ENCODE measurements at places on chromosomes 2 and 18.

DNA sequence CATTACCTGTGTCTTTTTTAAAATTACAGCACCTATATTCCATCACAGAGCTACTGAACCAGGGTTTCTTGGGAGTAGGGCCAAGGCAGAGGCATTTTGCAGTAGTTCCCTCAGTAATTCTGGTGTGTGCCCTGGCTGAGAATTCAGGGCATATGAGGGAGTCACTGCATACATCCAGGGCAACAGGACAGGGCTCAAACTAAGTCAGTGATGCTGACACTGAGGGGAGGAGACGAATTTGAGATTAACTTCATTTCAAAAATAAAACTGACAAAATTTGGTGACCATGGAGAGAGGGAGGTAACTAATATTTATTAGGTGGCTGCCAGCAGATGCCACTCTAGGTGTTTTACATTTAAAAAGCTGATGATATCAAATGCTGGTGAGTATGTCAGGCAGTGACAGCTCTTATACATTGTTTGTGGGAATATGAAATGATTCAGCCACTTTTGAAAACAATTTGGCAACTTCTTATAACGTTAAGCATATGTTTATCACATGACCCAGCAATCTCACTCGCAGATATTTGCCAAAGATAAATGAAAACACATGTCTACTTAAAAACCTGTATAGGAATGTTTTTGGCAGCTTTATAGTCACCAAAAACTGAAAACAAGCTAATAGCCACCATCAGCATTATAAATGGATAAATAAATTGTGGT, 20.3 kb downstream of the STRADB start:
- DNase-seq = no peak

GRCh38 chr2:223578846-223579245, 23.3 kb downstream of the SCG2 start:
- no peak for DNase-seq

DNA sequence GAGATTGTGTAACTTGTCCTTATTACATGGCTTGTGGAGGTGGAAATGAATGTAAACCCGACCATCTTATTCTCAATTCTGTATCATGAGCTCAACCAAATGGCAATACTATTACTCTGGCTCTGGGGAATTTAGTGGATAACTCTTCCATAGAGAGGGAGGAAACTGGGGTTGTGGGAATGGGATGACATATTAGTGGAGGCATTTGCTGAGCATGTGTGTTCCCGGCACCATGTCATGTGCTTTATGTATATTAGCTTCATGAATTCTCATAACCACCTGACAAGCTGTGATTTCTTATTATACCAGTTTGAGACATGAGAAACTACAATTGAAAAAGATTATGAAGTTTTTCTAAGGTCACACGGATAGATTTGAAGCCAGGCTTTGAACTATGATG, 112.8 kb upstream of the TMEFF2 start:
- no peak for DNase-seq

GRCh38 chr18:21049306-21049705, 62.3 kb downstream of the ROCK1 start:
- DNase-seq = no peak

GRCh38 chr2:120203251-120204021, 19.8 kb downstream of the TMEM185B start:
- DNase-seq = no peak

- DNase-seq = no peak
Measured at GRCh38 chr2:16093639-16094529, 153.5 kb downstream of the MYCN start.

GRCh38 chr18:261398-262073, 6.3 kb downstream of the THOC1 start:
- DNase-seq = no peak

DNA sequence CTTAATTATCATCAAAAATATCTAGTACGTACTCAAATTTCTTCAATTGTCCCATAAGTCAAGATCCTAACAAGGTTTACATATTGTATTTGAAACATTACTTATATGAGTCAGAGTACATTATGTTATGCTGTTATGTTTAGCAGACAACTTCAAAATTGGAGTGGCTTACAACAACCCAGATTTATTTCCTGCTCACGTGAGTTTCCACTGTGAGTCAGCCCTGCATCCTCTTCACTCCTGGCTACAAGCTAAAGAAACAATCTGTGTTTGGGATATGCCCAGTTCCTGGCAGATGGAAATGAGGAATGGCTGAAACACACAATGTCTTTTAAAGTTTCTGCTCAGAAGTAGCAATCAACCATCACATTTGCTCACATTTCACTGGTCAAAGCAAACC, 31.5 kb upstream of the TANC1 start:
- DNase-seq = no peak

DNA sequence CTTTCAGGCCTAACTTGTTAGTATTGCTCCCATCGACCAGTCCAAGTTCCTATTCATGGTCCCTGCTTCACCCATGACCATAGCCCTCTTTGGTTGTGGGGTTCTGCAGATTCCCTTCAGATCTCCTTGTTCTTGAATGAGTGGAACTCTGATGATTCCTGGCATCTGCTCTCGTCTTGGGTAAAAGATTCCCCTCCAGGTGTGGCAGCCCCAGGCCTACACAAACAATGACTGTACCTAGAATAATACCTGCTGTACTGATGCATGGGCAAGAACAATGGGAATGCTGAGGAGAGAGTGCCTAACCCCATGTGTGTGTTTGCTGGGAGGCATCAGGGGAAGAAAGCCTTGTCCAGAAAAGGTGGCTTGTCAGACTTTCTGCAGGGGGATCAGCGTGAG, 39.2 kb upstream of the MRPL19 start:
- DNase-seq = no peak

DNA sequence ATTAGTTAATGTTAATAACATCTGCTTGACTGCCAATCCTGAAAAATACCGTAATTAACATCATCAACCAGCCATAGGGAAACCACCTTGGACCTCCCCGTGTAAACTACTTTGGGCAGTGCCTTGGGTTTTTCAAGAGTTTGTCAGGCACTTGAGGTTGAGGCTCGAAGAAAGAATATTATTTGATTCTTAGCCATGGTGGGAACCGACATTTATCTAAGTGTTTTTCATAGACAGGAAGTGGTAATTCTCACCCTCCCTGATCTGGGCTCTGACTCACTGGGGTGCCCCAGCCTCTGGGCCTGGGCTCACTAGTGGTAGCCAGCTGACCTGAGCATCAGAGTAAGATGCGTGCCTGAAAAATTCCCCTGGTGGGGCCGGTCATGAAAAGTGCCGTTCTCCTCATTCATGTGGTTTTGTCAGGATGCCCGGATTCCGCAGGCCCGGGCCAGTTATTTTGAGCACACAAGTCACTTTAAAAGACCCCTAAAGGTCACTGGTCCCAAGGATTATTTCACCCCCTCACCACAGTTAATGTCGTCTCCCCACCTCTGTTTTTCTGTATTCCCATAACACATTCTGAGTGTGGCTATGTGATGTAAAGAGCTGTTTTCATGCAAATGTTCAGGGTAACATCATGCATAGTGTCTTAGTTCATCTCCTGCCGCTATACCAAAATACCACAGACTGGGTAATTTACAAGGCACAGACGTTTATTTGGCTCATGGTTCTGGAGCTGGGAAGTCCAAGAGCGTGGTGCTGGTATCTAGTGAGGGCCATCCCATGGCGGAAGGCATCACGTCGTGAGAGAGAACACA, 21.6 kb upstream of the SPATA3 start:
- peak; percentile 12 for DNase-seq

DNA sequence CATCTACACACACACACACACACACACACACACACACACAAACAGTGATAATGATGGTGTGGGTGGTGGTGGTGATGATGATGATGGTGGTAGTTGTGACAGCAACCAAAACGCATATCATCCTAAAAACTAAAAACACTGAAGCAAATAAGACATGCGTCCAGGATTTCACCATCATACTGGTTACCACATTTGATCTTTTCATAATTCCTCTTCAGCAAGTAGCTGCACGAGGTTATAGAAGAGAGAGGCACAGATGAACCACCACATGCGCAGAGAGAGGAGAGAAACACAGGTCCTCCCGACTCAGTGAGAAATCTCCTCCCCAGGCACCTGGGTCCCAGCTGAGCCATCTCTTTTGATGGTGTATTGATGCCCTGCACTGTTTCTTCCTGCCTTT, 393.3 kb downstream of the METTL4 start:
- DNase-seq = no peak

DNA sequence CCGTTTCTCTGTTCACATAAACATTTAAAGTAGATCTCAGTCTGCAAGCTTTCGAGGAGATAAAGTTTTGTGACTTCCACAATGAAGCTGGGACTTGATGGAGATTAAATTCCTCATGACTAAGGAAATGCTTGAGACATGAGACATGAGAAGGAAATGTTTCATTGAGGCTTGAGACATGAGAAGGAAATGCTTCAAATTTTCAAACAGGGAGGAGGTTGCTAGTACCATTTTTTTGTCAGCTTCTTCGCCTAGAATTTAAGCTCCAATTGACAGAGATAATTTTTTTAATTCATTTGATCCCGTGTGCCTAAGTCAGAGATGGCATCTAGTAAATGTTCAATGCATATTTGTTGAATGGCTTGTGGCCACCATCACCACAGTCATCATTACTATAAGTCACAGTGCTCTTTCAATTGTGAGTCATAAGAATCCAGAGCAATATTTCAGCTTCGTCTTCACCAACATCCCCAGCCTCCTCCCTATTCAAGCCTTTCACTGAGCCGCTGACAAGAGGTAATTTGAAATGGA, 543 bp upstream of the MARCHF4 start:
- DNase-seq = no peak

- no peak for DNase-seq
Measured at GRCh38 chr2:86017901-86018896, 87.5 kb downstream of the POLR1A start.

DNA sequence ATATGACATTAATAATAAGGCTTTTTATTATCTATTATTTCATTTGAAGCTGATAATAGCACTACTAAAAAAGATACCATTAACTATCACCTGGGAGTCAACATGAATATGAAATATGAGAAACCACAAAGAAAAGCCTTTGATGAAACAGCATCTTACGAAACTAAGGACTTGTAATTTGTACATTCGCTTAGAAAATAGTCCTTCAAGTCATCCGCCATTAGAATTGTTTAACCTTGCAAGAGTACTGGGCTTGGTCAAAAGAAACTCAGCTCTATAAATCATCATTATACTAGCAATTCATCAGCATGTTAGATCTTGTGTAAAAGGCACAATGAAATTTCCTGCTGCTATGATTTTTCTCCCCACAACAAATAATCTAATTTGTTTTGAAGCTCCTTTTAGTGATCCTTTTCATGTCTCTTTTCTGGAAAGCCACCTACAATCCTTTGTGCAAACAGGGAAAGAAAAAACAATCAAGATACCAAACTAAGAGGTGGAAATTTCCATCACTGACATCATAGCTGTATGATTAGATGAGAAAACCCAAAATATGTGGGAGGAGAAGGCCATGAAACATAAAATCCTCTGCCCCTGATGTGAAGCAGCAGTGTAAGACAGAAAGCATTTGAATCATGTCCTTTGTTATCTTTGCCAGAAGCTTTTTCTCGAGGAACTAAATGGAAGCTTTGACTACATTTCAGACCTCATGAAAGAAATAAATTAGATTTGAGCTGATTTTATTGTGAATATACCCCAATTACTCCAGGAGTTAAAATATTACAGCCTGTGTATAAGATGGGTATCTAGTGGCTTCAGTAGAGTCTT, 31.2 kb downstream of the SCN9A start:
- DNase-seq = no peak

DNA sequence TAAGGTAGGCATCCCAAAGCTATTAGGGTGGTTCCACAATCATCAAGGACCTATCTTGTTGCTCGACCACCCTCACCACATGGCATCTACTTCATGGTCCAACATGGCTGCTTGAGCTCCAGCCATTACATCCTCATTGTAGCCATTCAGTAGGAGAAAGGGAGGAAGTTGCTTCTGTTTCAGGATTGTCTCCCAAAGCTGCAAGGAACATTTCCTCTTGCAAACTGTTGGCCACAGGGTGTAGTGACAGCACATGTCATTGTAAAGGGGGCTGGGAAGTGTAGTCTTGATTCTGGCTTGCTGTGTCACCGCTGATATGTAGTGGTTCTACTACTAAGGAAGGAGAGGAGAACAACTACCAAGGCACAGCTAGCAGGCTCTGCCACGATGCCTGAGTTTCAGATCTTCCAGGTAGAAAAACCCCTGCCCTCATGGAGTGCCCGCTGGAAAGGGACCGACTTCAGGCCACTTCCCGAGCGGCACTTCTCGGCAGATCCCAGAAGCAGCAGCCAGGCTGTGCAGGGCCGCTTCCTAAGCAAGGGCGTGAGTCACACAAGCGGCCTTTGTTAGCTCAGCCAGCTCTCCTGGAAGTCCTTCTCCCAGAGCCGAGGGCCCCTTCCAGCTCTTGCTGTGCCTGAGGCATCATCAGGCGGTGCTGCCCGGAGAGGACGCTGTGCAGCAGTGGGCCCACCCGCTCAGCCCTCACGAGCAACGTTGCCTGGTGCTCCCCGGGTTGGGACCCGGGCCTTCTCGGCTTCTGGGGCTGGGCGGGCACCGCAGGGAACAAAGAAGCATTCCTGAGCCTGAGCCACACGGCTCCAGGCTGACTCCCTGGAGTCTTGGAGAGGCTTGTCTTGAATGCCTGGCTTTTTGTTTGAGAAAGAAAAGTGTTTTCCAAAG, 58.2 kb downstream of the HS6ST1 start:
- DNase-seq = no peak

GRCh38 chr18:36366994-36367839, 69.7 kb downstream of the FHOD3 start:
- DNase-seq = no peak

- DNase-seq = no peak
Measured at GRCh38 chr18:32422201-32422600, 48.5 kb downstream of the GAREM1 start.

DNA sequence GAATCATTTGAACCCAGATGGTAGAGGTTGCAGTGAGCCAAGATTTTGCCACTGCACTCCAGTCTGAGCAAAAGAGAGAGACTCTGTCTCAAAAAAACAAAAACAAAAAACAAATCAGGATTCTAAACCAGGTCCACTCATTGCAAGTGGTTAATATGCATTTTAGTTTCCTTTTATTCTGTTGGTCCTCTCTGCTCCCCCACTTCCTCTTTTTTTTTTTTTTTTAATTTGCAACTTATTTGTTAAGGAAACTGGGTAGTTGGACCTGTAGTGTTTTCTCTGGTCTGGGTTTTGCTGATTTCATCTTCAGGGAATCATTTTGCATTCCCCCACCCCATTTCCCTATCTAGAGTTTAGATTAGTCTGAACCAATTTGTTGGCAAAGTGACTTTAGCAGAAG, 14.0 kb downstream of the FER1L5 start:
- no peak for DNase-seq

GRCh38 chr2:222701721-222702131, 30.3 kb downstream of the MOGAT1 start:
- no peak for DNase-seq

GRCh38 chr18:27143580-27144287, 41.4 kb downstream of the CHST9 start:
- no peak for DNase-seq

DNA sequence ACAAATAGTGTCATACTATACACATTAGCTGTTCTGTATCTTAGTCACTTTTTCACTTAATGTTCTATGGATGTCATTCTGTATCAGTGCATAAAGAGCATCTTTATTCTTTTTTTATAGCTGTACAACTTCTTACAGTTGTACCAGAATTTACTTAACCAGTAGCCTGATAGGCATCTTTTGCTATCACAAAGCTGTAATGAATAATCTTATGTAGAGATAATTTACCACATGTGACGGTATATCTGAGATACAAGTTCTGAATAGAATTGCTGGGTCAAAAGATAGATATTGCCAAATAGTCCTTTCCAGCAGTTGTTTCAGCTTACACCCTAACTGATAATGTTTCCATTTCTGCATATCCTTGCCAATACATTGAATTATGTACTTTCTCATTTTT, 70.0 kb downstream of the PTRHD1 start:
- no peak for DNase-seq

GRCh38 chr2:158761621-158762020, 33.5 kb upstream of the DAPL1 start:
- DNase-seq = no peak

All from stimulated activated naive CD4-positive, alpha-beta T cell (primary cell).